Inflammatory macrophage treated with lipopolysaccharide for 4 hours (primary cell): ENCODE measurements at places on chromosomes 12 and 14.

GRCh38 chr14:69314327-69314726 lies 54.4 kb downstream of the GALNT16 start:
- no peak for DNase-seq

DNA sequence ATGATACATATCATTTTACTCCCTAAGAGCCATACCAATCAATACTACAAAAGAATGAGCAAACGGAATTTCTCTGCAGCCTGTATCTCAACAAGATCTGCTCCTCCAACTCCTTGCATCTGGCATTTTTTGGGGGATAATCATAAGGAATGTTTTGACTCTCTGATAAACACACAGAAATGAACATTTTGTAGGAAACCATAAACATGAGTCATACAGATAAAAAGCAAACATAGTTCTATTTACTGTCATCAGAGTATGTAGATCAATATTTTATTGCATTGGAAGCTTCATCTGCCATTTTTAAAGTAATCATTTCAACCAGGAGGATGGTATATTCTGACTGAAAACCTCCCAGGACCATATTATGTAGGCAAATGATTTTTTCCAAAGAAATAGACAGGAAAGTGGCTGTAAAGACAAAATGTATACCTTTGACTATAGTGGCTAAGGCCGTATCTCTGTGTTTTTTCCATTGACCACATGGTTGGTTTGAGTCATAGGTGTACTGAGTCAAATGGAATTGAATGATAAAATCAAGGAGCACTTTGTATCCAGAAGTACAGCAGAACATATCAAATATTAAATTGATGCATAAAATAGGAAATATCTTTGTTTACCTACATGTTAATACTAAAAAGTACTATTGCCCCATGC lies 32.4 kb upstream of the CD69 start:
- DNase-seq = no peak

- DNase-seq = peak; percentile 77
Measured at GRCh38 chr12:124646385-124647230, 79.2 kb upstream of the NCOR2 start.

GRCh38 chr14:61644175-61644574 lies 51.1 kb upstream of the HIF1A start:
- peak; percentile 41 for DNase-seq

- no peak for DNase-seq
Measured at GRCh38 chr12:613996-614395, 49.2 kb downstream of the NINJ2 start.

- no peak for DNase-seq
Measured at GRCh38 chr12:93015871-93016751, 87.0 kb upstream of the EEA1 start.

DNA sequence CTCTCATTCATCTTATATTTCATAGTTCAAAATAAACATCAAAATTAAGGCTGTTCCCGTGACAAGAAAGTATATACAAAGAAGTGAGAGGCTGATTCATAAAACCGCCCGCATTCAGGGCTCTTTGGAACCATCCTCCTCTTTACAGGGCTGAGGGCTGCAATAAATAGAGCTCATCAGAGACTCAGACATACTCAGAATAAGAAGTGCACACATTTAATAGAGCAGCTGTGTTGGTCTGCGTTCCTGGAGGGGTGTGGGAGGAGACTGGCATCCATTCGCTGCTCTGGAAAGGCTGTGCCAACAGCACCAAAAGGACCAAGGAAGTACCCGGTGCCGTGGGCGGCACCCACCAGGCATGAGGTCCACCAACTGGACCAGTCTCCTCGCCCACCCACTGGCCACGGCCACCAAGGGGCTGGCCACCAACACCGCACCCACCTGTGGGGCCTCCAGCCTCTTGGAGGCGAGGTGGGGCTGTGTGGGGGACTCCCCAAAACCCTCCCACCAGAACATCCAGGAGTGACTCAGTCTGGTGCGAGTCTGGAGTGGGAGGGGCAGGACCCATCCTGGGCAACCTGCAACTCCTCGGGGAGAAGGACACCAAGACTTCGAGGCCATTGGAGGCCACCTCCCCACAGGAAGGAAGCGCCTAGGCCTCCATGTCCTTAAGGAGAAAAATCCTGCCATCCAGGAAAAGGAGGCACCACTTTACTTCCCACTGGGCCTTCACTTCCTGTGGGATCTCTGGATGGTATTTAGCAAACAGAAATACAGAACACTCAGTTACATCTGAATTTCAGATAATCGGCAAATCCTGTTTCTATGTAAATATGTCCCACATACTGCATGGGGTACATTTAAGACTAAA lies 32.7 kb downstream of the VCPKMT start:
- peak; percentile 62 for DNase-seq

- DNase-seq = no peak
Measured at GRCh38 chr12:43151441-43151981, 400.5 kb downstream of the ADAMTS20 start.

GRCh38 chr12:105474672-105475071 lies 144.2 kb downstream of the C12orf75 start:
- no peak for DNase-seq

DNA sequence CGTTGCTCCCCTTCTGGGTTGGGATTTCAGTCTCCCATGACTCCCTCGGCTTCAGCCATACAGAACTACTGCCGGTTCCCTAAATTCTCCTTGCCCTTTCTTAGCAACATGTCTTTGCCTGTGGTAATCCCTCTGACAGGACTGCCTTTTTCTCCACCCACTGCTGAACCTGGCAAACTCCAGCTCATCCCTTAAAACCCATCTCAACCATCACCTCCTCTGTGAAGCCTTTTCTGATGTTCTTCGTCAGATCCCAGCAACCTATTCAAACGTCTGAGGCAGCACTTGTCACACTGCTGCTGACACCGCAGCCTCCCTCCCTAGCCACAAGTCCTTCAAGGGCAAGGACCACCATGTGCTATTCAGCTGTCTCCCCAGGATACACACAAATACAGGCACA lies 10.2 kb upstream of the SMUG1 start:
- DNase-seq = no peak

GRCh38 chr12:85951823-85952222 lies 77.7 kb downstream of the NTS start:
- peak; percentile 7 for DNase-seq

- DNase-seq = no peak
Measured at GRCh38 chr12:98894412-98895085, 249.5 kb downstream of the APAF1 start.

GRCh38 chr12:46373301-46374296 lies 1.0 kb upstream of the SLC38A2 start:
- no peak for DNase-seq
